ENCODE measurements at places on chromosomes 16 and 17.

DNA sequence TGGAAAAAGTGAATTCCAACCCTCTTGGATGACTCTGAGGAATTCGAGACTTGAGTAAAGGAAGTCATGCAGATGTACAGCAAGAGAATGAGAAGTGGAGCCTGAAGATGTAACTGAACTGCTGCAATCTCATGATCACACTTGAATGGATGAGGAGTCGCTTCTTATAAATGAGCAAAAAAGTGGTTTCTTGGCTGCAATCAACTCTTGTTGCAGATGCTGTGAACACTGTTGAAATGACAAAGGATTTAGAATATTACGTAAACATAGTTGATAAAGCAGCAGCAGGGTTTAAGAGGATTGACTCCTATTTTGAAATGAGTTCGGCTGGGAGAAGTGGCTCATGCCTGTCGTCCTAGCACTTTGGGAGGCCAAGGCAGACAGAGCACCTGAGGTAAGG lies 25.5 kb downstream of the ASPA start:
- DNase-seq: no peak

DNA sequence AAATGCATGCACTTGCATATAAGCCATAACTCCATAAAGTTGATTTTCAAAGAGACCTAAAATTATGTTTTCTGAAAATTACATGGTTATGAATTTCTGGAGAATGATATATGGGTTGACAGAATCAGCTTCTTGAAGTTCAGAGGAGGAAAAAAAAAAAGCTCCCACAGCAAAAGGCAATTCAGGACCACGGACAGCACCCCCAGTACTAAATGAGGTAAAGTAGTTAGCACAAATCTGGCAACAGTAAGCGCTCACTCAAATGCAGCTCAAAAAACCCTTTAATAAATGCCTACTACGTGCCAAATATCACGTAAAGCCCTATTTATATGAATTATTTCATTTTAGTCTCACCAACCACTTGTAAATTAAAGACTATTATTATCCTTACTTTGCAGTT lies 135.2 kb downstream of the SHISA9 start:
- peak; percentile 1 for DNase-seq

GRCh38 chr17:66636111-66636510 lies 198.8 kb upstream of the CACNG5 start:
- DNase-seq: no peak

- DNase-seq: no peak
Measured at GRCh38 chr16:29316761-29317183, 89.7 kb downstream of the NPIPB11 start.

DNA sequence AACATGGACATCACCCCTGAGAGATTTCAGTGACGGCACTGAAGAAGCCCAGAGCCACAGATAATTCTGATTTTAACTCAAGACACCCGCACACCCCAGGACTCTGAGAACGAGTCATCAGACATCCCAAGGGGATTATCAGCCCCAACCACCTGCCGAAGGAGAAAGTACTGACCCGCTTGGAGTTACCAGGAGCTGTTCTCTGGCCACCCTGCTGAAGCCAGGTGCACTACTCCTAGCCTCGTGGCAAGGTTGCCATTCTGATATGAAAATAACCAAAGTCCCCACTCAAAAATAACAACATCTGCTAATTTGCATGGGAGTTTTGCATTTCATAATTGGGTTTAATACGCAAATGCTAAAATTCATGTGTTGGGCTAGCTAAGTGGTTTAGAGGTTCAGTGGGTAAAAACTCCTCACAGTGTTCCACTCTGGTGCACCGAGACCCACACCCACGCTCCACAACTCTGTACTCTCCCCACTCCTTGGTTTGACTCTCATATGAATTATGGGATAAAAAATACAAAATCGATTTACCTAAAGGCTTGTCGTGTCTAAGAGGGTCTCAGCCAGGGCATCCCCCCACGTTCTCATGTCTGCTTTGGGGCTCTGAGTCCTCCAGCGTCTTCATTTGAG lies 143.0 kb upstream of the NOL11 start:
- no peak for DNase-seq

DNA sequence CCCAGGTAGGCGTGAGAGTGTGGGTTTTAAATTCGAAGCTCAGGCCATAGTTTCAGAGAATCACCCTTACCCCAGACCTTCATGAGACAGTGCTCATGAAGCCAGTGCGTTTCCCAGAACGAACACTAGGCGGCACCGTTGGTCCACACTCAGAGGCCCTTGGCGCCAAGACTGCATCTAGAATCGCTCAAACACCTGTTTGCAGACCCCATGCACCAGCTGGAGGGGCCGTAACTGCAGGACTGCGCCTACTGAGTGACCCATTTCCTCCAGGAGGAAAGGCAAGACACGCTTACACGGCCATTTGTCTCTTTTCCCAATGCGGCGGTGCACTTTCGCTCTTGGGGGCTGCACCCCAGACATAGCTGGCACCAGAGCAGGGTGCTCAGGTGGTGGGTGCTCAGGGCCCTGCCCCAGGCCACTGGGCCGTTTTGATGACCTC lies 34.0 kb downstream of the ADGRG5 start:
- peak; percentile 83 for DNase-seq

- DNase-seq: no peak
Measured at GRCh38 chr16:70679671-70680494, 6.0 kb downstream of the MTSS2 start.
